ENCODE measurements at places on chromosomes 12 and 14. TPM values are rescaled to one million over a fixed set of nuclear protein-coding genes. Genes with fewer than 3 reads are reported as not detected.
A peak's percentile ranks its signal among the peaks of the same experiment; 100 is the strongest.

- DNase-seq, result no peak
- no peak within 1 kb of the TSS for H3K27ac ChIP-seq
- H3K4me3 ChIP-seq, result peak within 1 kb of the TSS; percentile 76
- peaks cover 4% of the 10 kb centered on the region for H3K36me3 ChIP-seq
Observed at GRCh38 chr12:68932961-68933893, at the start of gene CPM. Gene CPM (minus strand): TSS chr12:68933171. CDS start chr12:68932837, 334 bp downstream.

GRCh38 chr14:52258783-52259182 is 8.7 kb upstream of the PTGDR start:
- H3K27ac ChIP-seq, result no peak overlapping the region
- DNase-seq, result no peak
- H3K36me3 ChIP-seq, result no peaks in the 10 kb centered on the region
- H3K4me1 ChIP-seq, result peaks cover under 1% of the 10 kb centered on the region

DNA sequence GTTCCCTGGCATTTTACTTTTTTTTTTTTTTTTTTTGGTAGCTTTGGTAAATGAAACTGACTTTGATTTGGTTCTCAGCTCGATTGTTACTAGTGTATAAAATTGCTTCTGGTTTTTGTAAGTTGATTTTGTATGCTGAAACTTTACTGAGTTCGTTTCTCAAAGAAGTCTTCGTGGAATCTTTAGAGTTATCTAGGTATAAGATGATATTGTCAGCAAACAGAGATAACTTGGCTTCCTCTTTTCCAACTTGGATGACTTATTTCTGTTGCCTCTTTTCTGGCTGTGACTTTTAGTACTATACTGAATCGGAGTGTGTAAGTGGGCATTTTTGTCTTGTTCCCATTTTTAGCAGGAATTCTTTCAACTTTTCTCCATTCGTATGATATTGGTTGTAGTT is 28.1 kb downstream of the USP15 start:
- peaks cover 76% of the 10 kb centered on the region for H3K4me1 ChIP-seq
- DNase-seq, result no peak
- H3K27ac ChIP-seq, result no peak overlapping the region
- H3K36me3 ChIP-seq, result peaks cover 40% of the 10 kb centered on the region
- H3K4me3 ChIP-seq, result no peak overlapping the region

GRCh38 chr12:64268409-64268808 is 46.3 kb upstream of the KICS2 start:
- H3K27ac ChIP-seq, result no peak overlapping the region
- DNase-seq, result no peak
- no peak overlapping the region for H3K4me3 ChIP-seq
- no peaks in the 10 kb centered on the region for H3K36me3 ChIP-seq
- H3K27me3 ChIP-seq, result peaks cover 16% of the 10 kb centered on the region

- H3K4me3 ChIP-seq, result no peak overlapping the region
- peaks cover 33% of the 10 kb centered on the region for H3K4me1 ChIP-seq
- no peak overlapping the region for H3K27ac ChIP-seq
- H3K36me3 ChIP-seq, result peaks cover 14% of the 10 kb centered on the region
Observed at GRCh38 chr14:34981743-34982420, 910 bp upstream of the SRP54 start.

DNA sequence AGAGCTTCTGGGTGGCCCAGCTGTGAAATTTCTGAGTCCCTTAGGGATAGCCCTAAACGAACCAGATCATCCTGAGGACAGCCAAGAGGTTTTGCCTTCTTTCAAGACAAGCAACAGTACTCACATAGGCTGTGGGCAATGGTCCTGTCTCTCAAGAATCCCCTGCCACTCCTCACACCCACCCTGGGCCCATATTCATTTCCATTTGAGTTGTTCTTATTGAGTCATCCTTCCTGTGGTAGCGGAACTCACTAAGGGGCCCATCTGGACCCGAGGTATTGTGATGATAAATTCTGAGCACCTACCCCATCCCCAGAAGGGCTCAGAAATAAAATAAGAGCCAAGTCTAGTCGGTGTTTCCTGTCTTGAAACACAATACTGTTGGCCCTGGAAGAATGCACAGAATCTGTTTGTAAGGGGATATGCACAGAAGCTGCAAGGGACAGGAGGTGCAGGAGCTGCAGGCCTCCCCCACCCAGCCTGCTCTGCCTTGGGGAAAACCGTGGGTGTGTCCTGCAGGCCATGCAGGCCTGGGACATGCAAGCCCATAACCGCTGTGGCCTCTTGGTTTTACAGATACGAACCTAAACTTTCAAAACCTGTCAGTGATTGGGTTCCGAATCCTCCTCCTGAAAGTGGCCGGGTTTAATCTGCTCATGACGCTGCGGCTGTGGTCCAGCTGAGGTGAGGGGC is 38.9 kb downstream of the DAD1 start:
- DNase-seq, result no peak
- no peak overlapping the region for H3K4me3 ChIP-seq
- no peak overlapping the region for H3K27ac ChIP-seq
- no peaks in the 10 kb centered on the region for H3K36me3 ChIP-seq

DNA sequence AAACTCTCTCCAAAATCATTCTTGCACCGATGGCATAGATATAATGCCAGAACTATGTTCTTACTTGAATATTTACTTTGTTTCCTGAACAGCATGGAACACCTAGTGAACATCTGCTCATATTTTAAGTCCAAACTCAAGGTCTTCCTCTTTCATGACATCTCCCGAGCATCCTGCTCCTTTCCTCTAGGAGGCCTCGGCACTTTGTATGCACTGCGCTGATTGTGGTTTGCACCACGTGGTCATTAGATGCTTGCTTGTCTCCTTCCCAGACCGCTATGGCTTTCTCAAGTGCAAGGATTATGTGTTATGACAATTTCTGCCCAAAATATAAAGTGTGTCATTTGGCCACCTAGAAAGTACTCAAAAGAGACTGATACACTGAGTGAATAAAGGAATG is 912.0 kb downstream of the GALC start:
- no peak overlapping the region for H3K4me3 ChIP-seq
- peaks cover 6% of the 10 kb centered on the region for H3K36me3 ChIP-seq
- no peak overlapping the region for H3K27ac ChIP-seq
- H3K27me3 ChIP-seq, result peaks cover 2% of the 10 kb centered on the region
- DNase-seq, result no peak

- H3K27ac ChIP-seq, result no peak overlapping the region
- H3K27me3 ChIP-seq, result peaks cover 43% of the 10 kb centered on the region
- H3K4me3 ChIP-seq, result no peak overlapping the region
- no peaks in the 10 kb centered on the region for H3K36me3 ChIP-seq
- H3K4me1 ChIP-seq, result peaks cover 12% of the 10 kb centered on the region
- DNase-seq, result no peak
Observed at GRCh38 chr14:24053548-24054323, 1.9 kb downstream of the CARMIL3 start.

DNA sequence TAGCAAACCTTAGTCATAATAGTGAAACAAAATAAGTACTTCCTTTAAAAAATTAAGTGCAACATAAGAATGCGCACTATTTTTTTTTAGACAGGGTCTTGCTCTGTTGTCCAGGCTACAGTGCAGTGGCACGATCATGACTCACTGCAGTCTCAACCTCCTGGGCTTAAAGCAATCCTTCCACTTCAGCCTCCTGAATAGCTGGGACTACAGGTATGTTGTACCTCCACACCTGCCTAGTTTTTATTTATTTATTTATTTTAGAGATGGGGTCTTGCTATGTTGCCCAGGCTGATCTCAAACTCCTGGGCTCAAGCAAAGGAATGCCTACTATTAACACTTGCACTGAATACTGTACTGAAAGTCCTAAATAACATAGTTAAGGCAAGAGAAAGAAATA is 93.8 kb downstream of the NUMB start:
- H3K27me3 ChIP-seq, result 0 out of 2 replicates have a peak, but pooled peaks cover 2% of the 10 kb centered on the region
- no peak overlapping the region for H3K4me3 ChIP-seq
- H3K27ac ChIP-seq, result no peak overlapping the region
- no peak for DNase-seq

DNA sequence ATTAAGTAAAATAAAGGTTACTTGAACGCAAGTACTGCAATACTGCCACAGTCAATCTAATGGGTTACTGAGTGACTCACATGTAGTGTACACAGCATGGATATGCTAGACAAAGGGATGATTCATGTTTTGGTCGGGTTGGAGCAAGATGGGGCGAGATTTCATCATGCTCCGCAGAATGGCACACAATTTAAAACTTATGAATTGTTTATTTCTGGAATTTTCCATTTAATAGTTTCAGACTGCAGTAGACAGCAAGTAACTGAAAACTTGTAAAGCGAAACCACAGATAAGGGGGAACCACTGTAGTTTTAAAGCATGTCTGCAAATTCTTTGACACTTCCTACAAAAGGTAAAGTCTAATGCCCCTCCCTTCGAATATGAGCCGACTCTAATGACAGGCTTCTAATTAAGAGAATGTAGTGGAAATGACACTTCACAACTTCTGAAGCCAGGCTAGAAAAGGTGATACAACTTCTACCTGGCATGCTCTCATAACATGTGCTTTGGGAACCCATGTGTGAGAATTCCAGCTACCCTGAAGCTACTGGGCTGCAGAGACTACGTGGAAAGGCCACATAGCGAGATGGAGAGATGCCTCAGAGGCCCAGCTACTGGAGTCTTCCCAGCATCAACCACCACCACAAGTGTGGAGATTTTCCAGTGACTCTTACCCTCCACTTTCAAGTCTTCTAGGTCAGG is 13.9 kb upstream of the TCP11L2 start:
- peak; percentile 91 for DNase-seq
- no peaks in the 10 kb centered on the region for H3K36me3 ChIP-seq
- H3K27me3 ChIP-seq, result peaks cover 3% of the 10 kb centered on the region

- DNase-seq, result no peak
- no peak overlapping the region for H3K4me3 ChIP-seq
- peaks cover 19% of the 10 kb centered on the region for H3K4me1 ChIP-seq
- no peaks in the 10 kb centered on the region for H3K36me3 ChIP-seq
- H3K27me3 ChIP-seq, result peaks cover 15% of the 10 kb centered on the region
Observed at GRCh38 chr12:56877195-56878009, 56.8 kb downstream of the SDR9C7 start.

DNA sequence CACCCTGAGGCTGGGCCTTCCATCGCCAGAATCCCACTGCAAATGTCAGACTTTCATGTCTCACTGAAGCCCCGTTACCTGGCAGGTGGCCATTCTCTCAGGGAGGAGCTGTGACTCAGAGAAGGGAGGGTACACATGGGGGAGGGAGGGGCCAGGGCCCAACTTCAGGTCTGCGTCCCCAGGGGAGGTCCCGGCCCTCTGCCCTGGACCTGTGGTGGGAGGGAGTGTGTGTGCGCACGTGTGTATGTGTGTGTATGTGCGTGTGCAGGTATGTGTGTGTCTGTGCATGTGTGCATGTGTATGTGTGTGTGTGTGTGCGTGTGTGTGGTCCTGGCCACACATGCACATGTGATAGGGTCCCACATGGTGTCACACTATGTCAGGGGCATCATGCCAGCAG is 50.9 kb downstream of the MVK start:
- H3K27ac ChIP-seq, result no peak overlapping the region
- peaks cover 39% of the 10 kb centered on the region for H3K27me3 ChIP-seq
- peaks cover 6% of the 10 kb centered on the region for H3K4me1 ChIP-seq
- H3K4me3 ChIP-seq, result no peak overlapping the region
- no peaks in the 10 kb centered on the region for H3K36me3 ChIP-seq
- no peak for DNase-seq

GRCh38 chr12:103336940-103337339 is 158.8 kb downstream of the C12orf42 start:
- no peaks in the 10 kb centered on the region for H3K27me3 ChIP-seq
- no peaks in the 10 kb centered on the region for H3K4me1 ChIP-seq
- no peak overlapping the region for H3K27ac ChIP-seq
- no peak for DNase-seq

DNA sequence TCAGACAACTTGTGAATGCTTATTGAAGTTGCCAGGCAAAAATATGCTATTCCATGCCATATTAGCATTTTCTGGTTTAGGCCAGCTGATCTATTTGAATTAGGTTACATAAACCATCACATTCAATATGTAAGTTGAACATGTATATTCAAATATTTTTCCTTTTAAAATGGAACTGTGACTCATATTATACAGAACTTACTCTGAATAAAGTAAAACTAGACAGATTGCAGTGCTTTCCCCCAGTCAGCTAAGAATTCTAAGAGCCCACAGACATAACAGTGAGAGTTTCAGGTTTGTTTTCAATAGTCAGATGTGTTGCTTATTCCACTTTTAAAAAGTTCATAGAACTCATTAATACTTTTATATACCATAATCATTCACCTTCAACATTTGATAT is 119.8 kb downstream of the MGST1 start:
- no peak overlapping the region for H3K4me3 ChIP-seq
- no peak for DNase-seq

DNA sequence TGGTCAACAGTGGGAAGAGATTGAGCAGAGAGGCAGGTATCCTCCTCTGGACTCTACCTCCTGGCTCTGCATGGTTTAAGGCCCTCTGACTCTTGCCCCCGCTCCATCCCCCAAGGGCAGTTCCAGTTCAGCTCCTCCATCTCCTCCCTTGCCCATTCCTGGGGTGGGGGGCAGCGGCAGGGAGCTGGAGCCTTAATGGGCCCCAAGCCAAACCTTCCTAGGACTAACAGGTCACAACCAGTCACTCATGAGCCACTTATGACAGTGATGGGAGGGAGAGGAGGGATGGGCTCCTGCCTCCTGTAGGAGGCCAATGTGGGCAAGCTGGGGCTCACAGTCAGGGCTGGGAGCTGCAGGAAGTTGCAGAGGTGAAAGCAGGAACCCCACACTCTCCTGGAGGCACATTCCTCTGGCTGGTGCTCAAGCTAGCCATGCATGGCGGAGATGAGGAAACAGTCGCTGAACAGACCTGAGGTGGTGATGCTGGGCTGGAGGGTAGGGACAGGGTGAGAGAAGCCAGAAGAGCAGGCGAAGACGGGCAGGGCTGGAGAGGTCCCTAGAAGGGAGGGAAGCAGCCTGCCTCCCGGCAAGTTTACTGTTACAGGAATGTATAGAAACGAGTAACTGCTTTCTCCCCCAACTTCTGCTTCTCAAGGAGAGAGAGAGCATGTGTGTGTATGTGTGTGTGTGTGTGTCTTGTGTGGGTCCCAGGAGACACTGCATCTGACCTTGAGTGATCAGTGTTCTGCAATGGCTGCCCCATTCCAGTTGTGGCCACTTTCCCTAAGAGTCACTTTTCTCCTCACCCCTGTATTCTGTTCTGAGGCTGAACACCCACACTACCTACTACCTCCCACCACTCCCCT is 5.0 kb upstream of the RAPGEF3 start:
- no peak for DNase-seq
- H3K36me3 ChIP-seq, result no peaks in the 10 kb centered on the region
- no peak overlapping the region for H3K27ac ChIP-seq
- peaks cover 3% of the 10 kb centered on the region for H3K27me3 ChIP-seq

Gene RPS29
- total RNA-seq, result 1,378 TPM

Gene C14orf132
- total RNA-seq, result 23.0 TPM

Gene TAS2R10
- total RNA-seq, result not detected

Gene ACSS3
- 0.97 TPM for total RNA-seq

Gene DDHD1
- total RNA-seq, result 8.5 TPM

Gene GDF3
- not detected for total RNA-seq

Gene ITGB7
- 0.51 TPM for total RNA-seq

Data from HFFc6 (cell line).